ENCODE measurements at places on chromosomes 5 and 9.
A peak's percentile ranks its signal among the peaks of the same experiment; 100 is the strongest.

GRCh38 chr9:73001860-73002259 lies 49.0 kb upstream of the ALDH1A1 start:
- DNase-seq, result no peak

DNA sequence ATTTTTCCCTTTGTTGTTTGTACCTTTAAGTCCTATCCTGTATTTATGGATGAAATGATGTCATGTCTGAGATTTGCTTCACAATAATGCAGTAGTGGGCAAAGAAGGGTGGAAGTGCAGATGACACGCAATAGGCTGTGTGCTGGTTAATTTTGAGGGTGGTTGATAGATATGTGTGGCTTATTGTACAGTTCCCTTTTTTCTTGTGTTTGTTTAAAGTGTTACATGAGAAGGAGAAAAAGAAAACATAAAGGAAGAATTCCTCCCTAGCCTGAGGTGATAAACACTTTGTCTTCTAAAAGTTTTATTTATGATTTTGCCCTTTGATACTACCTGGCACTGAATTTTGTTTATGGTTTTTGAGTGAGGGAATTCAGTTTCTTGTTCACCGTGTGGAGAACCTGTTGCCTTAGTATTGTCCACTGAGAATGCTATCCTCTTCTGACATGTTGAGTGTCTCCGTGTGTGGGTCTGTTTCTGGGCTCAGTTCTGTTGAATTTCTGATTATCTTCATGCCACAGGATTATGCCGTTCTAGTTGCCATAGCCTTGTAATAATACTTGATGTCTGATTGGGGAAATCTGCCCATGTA lies 52.3 kb upstream of the FAM120AOS start:
- DNase-seq, result no peak

GRCh38 chr5:73783828-73784227 lies 157.8 kb downstream of the ARHGEF28 start:
- peak; percentile 26 for DNase-seq

GRCh38 chr9:37197158-37198038 lies 77.0 kb downstream of the ZCCHC7 start:
- DNase-seq, result no peak

- no peak for DNase-seq
These were observed 868.1 kb upstream of the CDH9 start for GRCh38 chr5:27906481-27906880.

GRCh38 chr9:127307802-127308201 lies 43.2 kb downstream of the GARNL3 start:
- DNase-seq, result no peak

- no peak for DNase-seq
These were observed 11.0 kb downstream of the CCDC152 start for GRCh38 chr5:42767491-42768105.

DNA sequence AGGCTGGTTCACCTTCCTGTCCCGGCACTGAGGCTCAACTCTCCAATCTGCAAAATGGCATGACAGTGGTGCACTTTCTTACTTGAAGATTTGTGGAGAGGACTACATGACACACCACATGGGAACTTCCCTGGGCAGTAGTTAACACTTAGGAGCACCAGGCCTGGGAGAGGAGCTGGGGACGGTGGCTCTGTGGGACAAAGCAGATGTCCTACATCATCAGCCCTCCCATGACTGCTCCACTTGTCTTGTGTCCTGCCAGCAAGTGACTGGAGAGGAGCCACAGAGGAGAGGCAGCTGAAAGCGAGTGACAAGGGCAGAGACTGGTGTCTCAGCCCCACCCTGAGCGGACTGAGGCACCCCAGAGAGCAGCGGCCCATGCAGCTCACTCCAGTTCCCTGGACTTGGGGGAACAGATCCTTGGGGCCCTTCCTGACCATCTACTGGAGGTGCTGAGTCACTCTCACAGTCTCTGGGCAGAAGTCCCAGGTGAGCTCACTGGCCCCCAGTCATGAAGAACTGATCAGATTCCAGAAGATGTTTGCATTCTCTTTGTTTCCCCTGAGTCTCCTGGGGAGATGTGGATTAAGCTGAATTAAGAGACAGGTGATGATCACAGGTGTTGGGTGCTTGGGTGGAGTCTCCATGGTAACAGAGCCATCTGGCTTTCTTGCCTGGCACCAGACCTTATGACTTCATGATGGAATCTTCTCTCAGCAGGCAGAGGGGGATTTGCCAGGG lies 13.2 kb upstream of the SLC25A48 start:
- peak; percentile 98 for DNase-seq

- DNase-seq, result no peak
These were observed at the start of gene PCDHGA11 for GRCh38 chr5:141420855-141421488. Gene PCDHGA11, plus strand, starts transcription at chr5:141421051. Its CDS starts 177 bp downstream, at chr5:141421228.

GRCh38 chr9:129108805-129109536 lies 1.6 kb downstream of the CRAT start:
- DNase-seq, result no peak

DNA sequence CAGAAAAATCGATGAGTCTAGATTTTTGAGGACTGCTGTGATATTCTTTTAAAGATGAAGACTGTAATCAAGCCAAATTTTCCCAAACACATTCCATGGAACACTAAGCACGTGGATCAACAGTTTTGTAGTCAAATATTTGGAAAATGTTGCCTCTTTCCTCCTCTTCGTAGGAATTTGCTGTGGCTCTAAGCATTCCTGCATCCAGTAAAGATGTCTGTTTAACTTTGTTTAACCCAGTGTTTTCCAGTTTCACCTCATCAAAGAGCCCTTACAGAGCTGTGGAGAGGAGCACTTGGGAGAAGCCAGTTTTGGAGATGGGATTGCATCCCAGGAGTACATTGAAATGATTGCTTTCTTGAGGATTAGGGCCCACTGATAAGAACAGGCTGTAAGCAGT lies 58.9 kb downstream of the INSYN2B start:
- DNase-seq, result no peak

DNA sequence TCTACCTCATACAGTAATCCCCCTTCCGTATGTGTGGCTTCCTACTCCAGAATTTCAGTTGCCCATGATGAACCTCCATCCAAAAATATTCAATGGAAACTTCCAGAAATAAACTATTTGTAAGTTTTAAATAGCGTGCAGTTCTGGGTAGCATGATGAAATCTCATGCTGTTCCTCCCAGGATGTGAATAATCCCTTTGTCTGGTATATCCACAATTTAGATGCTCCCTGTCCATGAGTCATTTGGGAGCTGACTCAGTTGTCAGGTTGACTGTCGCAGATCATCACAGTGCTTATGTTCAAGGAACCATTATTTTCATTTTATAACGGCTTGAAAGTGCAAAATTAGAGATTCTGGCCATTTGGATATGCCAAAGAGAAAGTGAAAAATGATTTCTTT lies 290.1 kb upstream of the CDH9 start:
- DNase-seq, result no peak

DNA sequence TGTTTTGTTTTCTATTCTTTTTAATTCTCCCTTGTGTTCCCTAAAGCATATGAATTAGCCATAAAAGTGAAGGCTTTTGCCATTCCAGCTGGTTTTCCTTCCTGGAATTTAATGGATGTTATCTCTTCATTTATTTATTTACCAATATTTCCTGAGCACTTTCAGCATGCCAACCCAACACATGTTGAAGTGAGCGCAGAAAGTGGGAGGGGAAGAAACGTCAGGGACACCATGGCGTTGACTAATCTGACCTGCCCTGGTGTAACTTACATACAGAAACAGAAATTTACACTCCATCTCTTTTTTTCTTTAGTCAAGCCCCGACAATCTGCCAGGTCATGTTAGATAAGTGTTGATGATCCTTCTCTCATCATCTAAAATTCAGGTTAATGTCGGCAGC lies 247.5 kb downstream of the PCSK5 start:
- no peak for DNase-seq

- no peak for DNase-seq
These were observed 26.3 kb downstream of the CNTFR start for GRCh38 chr9:34563262-34563661.

GRCh38 chr9:36725777-36726356 lies 153.2 kb downstream of the MELK start:
- DNase-seq, result peak; percentile 38

GRCh38 chr5:65050826-65051498 lies 282.2 kb downstream of the CWC27 start:
- DNase-seq, result no peak

DNA sequence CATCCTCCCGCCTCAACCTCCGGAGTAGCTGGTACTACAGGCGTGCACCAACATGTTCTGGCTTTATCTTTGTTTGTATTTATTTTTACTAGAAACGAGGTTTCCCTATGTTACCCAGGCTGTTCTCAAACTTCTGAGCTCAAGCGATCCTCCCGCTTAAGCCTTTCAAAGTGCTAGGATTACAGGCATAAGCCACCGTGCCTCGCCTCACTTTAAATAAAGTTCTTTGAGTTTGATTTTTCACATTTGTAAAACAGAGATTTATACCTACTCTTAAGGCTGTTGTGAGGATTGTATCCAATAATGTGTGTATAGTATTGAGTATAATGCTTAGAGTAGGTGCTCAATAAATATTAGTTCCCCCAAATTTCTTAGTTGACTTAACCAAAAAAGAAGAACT lies 75.7 kb downstream of the MEF2C start:
- no peak for DNase-seq

- no peak for DNase-seq
These were observed 392.0 kb downstream of the GADD45G start for GRCh38 chr9:89996773-89997172.

DNA sequence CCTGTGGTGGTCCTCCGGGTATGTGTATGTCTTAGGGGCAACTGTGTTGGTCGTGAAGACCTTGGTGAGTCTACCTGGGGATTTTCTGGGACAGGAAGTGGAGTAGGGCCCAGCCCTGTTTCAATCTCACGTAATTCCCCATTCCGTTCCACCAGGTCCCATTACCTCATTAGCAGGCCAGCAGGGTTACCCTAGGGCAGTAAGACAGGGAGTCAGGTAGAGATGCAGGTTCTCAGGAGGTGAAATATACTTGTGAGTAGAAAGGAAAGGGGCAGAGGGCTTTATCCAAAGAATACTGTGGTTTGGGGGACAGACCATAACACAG lies 56.5 kb downstream of the MACROH2A1 start:
- DNase-seq, result no peak

DNA sequence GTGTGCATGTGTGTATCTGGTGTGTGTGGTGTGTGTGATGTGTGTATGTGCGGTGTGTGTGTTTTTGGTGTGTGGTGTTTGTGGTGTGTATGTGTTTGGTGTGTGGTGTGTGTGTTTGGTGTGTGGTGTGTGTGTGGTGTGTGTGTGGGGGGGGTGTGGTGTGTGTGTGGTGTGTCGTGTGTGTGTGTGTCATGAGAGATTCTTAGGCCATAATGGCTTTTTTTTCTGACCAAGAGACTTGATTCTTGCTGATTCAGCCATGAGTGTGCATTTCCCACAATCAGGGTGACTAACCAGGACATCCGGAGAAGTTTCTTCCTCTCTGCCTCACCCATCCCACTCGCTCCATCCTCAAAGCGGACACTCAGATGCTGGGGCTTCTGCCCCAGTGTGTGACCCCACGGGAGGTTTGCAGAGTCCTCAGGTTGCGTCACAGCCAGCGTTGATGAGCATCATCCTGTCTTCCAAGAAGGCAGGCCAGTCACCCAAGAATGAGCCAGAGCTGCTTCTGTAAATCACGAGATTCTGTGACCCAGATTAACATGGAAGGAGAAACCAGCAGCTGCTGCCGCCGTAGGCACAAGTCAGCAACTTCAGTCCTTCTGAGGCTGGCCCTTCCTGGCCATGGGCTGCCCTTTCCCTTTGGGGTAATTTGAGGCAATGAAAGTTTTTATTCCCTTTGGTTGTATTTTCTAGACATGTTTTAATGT lies 12.5 kb upstream of the CTSL start:
- no peak for DNase-seq

DNA sequence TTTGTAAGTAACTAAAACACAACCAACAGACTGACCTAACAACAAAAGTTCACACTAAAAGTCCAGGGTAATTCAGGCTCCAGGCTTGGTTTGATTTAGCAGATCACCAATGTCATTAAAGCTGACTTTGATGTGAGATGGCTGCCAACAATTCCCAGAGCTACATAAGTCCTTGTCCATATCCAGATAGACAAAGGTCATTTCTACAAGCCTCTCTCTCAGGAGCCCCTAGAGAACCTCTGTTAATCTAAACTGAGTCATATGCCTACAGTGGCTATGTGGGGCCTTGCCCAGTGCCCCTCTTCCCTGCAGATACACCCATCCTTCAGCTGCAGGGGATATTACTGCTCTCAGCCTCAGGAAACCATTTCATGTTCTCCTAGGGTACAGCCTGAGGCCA lies 18.2 kb upstream of the ANP32B start:
- DNase-seq, result no peak

GRCh38 chr9:71743217-71743705 lies 25.1 kb downstream of the CEMIP2 start:
- no peak for DNase-seq

Measured in NCI-H146 (cell line).